A549 treated with Hydrocortisone at 1 μM for 4 hours (cell line): ENCODE measurements at places on chromosomes 6 and 20. TPM values are rescaled to one million over a fixed set of nuclear protein-coding genes. Genes with fewer than 3 reads are reported as not detected.

The FLRT3 gene
- total RNA-seq: 1.9 to 3.7 TPM (median 2.0 TPM) in 5 replicates

The PRSS35 gene
- 0.05 to 0.09 TPM (median 0.07 TPM) in 5 replicates for total RNA-seq

The SIGLEC1 gene
- total RNA-seq: 0.02 to 0.03 TPM (median 0.02 TPM) in 3 of 5 replicates, not detected in the others

The CHMP4B gene
- total RNA-seq: 140 to 159 TPM (median 152 TPM) in 5 replicates

The MICB gene
- total RNA-seq: 6.1 to 7.7 TPM (median 7.3 TPM) in 5 replicates

The PLCB4 gene
- 14.4 to 23.2 TPM (median 17.9 TPM) in 5 replicates for total RNA-seq

The PROKR2 gene
- total RNA-seq: not detected in 5 replicates

The RPL10A gene
- 1,438 to 1,588 TPM (median 1,532 TPM) in 5 replicates for total RNA-seq

The CYP39A1 gene
- 0.05 TPM in 1 of 5 replicates, not detected in the others for total RNA-seq

The TBXT gene
- total RNA-seq: 0.21 TPM in 1 of 5 replicates, not detected in the others

The OPN5 gene
- not detected in 5 replicates for total RNA-seq

The TNXB gene
- 0.32 to 0.66 TPM (median 0.52 TPM) in 5 replicates for total RNA-seq

The AGER gene
- total RNA-seq: 1.2 to 2.3 TPM (median 1.6 TPM) in 5 replicates

The SLC4A11 gene
- 9.2 to 15.1 TPM (median 13.6 TPM) in 5 replicates for total RNA-seq

The TP53TG5 gene
- not detected in 5 replicates for total RNA-seq

The DLK2 gene
- 5.6 to 8.1 TPM (median 7.6 TPM) in 5 replicates for total RNA-seq

The CAP2 gene
- total RNA-seq: 10.0 to 14.3 TPM (median 11.5 TPM) in 5 replicates

The MUC21 gene
- 0.02 TPM in 1 of 5 replicates, not detected in the others for total RNA-seq

The CSTF1 gene
- 35.9 to 39.9 TPM (median 38.4 TPM) in 5 replicates for total RNA-seq

The CGA gene
- 0.24 to 0.59 TPM (median 0.39 TPM) in 5 replicates for total RNA-seq

The MAS1 gene
- not detected in 5 replicates for total RNA-seq

The BPI gene
- total RNA-seq: not detected in 5 replicates

The GABRR1 gene
- total RNA-seq: not detected in 5 replicates

The PSORS1C1 gene
- total RNA-seq: 3.2 to 6.3 TPM (median 4.4 TPM) in 5 replicates

The BMP5 gene
- not detected in 5 replicates for total RNA-seq

The LST1 gene
- 0.37 TPM in 1 of 5 replicates, not detected in the others for total RNA-seq

The TINAG gene
- total RNA-seq: not detected in 5 replicates

The IL17A gene
- not detected in 5 replicates for total RNA-seq

The OR2B6 gene
- 0.15 to 0.31 TPM (median 0.18 TPM) in 3 of 5 replicates, not detected in the others for total RNA-seq

The RAMACL gene
- 0.08 to 0.16 TPM (median 0.10 TPM) in 5 replicates for total RNA-seq

The GCNT2 gene
- total RNA-seq: 4.6 to 7.8 TPM (median 4.9 TPM) in 5 replicates

The RAB44 gene
- total RNA-seq: 0.02 to 0.07 TPM (median 0.05 TPM) in 3 of 5 replicates, not detected in the others

The ARFGEF3 gene
- total RNA-seq: 0.44 to 0.66 TPM (median 0.51 TPM) in 5 replicates

The ID1 gene
- total RNA-seq: 338 to 530 TPM (median 447 TPM) in 5 replicates

The KIFC1 gene
- total RNA-seq: 42.3 to 45.8 TPM (median 44.0 TPM) in 5 replicates

The NMBR gene
- not detected in 5 replicates for total RNA-seq

The FOXQ1 gene
- total RNA-seq: 2.8 to 5.3 TPM (median 5.0 TPM) in 5 replicates

The GPR63 gene
- total RNA-seq: 0.38 to 0.47 TPM (median 0.43 TPM) in 5 replicates

The BPIFB1 gene
- total RNA-seq: 0.06 to 0.17 TPM (median 0.12 TPM) in 4 of 5 replicates, not detected in the other

The FAM8A1 gene
- 3.4 to 4.8 TPM (median 4.4 TPM) in 5 replicates for total RNA-seq

The OTOR gene
- not detected in 5 replicates for total RNA-seq

The SYNDIG1 gene
- 1.2 to 2.0 TPM (median 1.8 TPM) in 5 replicates for total RNA-seq

The GMPR gene
- total RNA-seq: 4.3 to 6.5 TPM (median 5.6 TPM) in 5 replicates

The IBTK gene
- total RNA-seq: 22.0 to 37.1 TPM (median 27.4 TPM) in 5 replicates

The CCM2L gene
- total RNA-seq: 0.28 to 0.68 TPM (median 0.36 TPM) in 5 replicates

The THBS2 gene
- total RNA-seq: 0.03 to 0.22 TPM (median 0.04 TPM) in 4 of 5 replicates, not detected in the other

The RFX6 gene
- not detected in 5 replicates for total RNA-seq

The FAM162B gene
- total RNA-seq: not detected in 5 replicates

The ECT2L gene
- not detected in 5 replicates for total RNA-seq

The SCRT2 gene
- total RNA-seq: 0.02 TPM in 1 of 5 replicates, not detected in the others

The RBBP8NL gene
- total RNA-seq: 0.62 to 1.3 TPM (median 0.98 TPM) in 5 replicates

The FAM209B gene
- 0.32 to 0.92 TPM (median 0.60 TPM) in 4 of 5 replicates, not detected in the other for total RNA-seq

The CASS4 gene
- 0.02 to 0.12 TPM in 2 of 5 replicates, not detected in the others for total RNA-seq
